ENCODE measurements at places on chromosomes 6 and 20.

- DNase-seq: no peak
These were observed 186.8 kb downstream of the PRL start for GRCh38 chr6:22110061-22110460.

GRCh38 chr20:23279836-23280235 lies 70.8 kb upstream of the NXT1 start:
- no peak for DNase-seq

DNA sequence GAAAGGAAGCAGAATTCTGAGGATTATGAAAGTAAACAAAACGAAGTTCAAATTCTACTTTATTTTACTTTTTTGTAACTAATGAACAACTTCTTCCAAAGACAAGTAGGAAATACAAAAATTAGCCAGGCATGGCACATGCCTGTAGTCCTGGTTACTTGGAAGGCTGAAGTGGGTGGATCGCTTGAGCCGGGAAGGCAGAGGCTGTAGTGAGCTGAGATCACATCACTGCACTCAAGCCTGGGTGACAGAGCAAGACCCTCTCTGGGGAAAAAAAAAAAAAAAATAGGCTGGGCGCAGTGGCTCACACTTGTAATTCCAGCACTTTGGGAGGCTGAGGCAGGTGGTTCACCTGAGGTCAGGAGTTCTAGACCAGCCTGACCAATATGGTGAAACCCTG lies 82.3 kb downstream of the ATG5 start:
- DNase-seq: no peak

DNA sequence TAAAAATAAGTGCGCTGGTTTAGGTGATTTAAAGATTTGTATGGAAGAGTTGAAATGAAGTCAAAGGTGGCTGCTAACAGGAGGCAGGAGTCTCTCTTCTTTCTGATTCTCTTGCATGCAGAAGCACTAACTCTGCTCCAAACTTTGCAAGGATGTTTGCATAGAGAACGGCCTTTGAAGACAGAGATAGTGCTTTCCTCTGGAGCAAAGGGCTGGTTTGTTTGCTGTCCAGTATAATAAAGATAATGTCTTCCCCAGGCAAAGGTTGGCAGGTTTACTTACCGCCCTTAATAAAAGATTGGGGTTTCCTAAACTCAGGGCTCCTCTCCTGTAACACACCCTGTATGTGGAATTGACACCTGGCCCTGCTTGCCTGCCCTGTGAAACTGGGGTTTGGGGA lies 210.6 kb upstream of the RREB1 start:
- no peak for DNase-seq
